Mammary epithelial cell (primary cell): ENCODE measurements at places on chromosomes 12 and 14. TPM values are rescaled to one million over a fixed set of nuclear protein-coding genes. Genes with fewer than 3 reads are reported as not detected.

DNA sequence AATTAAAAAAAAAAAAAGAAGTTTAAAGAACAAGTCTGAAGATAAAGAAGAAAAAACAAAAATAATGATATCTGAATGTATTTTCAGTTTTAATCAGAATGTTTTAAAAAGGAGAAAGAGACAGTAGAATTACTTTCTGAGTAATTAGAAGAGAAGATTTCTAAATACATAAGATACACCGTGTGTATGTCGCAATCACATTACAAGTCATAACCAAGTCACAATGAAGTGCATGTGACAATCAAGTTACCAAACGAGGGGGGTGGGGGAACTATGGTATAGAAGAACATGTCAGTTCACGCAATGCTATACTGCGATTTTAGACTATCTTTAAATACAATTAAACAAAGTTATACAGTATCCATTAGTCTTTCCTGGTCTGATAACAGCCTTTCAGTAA is 1464.1 kb upstream of the FLRT2 start:
- no peak for DNase-seq

DNA sequence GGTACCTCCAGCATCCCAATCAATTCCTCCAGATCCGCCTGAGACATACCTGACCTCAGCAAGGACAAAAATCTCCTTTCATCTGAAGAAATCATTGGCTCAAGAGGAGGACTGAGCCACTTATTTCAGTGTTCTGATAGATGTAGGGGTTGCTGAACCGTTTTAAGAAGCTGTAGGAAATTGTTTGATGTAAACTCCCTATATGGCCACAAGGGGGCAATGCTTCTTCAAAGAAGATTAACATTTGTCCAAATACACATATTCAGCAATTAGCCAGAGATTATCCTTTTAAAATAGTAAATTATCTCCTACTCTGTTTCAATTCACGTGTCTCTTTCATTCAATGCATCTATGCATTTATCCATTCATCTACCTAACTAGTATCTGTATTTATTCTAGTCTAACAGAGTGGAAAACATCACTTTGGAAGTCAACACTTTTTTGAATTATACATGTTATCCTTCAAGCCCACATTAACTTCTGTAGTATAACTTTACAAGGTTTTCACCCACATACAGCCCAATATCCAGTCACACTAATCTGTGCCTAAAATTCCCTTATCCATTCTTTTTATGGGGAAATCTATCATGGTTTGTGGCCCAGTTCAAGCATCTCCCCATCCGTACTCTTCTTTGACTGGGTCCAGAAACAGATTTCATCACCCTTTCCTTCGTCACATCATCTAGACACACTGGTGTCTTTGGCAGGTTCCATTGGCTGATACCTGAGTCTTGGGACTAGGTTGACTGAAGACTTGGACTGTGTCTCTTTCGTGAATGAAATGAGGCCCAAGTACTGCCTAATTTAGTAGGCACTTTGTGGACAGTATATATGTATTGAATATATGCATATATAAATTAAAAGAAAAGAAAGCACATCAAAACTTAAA is 411.0 kb upstream of the OR4E1 start:
- peak; percentile 39 for DNase-seq

- no peak for DNase-seq
These were observed 78.7 kb downstream of the HELB start for GRCh38 chr12:66380769-66381535.

CLEC1B gene
- not detected for total RNA-seq

NTF3 gene
- not detected in 2 replicates for total RNA-seq
